ENCODE measurements at places on chromosomes 11 and 22.

- no peak for DNase-seq
Observed at GRCh38 chr11:112156956-112157766, 6.7 kb downstream of the IL18 start.

- no peak for DNase-seq
Observed at GRCh38 chr11:14310679-14311078, 48.3 kb downstream of the RRAS2 start.

GRCh38 chr11:34209809-34210208 lies 104.4 kb downstream of the NAT10 start:
- no peak for DNase-seq

GRCh38 chr11:123469089-123469488 lies 39.0 kb downstream of the GRAMD1B start:
- DNase-seq, result no peak

- no peak for DNase-seq
Observed at GRCh38 chr11:134407321-134407828, 4.7 kb downstream of the B3GAT1 start.

DNA sequence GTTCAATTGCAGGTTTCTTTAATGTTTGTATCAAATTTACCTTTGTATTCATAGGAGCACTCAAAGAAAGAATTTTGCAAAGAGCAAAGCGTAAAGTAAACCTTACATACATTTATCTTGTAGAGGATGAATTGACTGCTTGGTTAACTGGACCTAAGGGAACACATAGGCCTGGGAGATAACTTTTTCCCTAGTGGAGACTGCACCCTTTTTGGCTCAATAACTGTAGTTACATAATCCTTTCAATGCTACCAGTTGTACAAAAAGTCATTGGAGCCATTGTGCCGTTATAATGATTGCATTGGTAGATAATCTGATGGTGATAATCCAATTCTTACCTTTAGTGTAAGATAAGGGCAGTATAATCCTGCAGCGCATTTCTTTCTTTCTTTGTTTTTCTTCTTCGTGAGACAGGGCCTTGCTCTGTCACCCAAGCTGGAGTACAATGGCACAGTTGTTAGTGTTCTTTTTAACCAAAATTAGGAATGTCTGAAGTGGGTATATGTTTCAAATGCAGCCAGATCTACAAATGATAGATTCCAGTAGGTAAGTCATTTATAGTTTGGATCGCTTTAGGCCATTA lies 18.3 kb downstream of the ATG13 start:
- DNase-seq, result no peak

DNA sequence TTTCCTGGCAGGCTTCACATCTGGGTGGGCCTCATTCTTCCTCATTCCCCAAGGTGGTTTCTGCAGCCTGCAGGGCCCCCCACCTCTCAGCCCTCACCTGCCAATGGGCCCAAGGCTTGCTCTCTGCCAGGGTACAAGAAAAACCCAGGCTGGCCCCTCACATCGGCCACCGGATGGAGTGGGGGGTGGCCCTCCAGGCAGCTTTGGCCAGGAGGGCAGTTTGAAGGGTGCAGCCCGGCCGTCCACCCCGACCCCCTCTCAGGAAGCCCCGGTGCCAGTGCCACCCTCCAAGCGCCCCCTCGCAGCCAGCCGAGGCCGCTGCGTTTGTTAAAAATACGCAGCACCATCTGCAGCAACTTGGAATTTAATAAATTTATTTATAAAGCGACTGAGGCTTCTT lies 196.7 kb downstream of the CTTN start:
- no peak for DNase-seq

GRCh38 chr11:518463-519202 lies 11.6 kb upstream of the RNH1 start:
- peak; percentile 92 for DNase-seq

DNA sequence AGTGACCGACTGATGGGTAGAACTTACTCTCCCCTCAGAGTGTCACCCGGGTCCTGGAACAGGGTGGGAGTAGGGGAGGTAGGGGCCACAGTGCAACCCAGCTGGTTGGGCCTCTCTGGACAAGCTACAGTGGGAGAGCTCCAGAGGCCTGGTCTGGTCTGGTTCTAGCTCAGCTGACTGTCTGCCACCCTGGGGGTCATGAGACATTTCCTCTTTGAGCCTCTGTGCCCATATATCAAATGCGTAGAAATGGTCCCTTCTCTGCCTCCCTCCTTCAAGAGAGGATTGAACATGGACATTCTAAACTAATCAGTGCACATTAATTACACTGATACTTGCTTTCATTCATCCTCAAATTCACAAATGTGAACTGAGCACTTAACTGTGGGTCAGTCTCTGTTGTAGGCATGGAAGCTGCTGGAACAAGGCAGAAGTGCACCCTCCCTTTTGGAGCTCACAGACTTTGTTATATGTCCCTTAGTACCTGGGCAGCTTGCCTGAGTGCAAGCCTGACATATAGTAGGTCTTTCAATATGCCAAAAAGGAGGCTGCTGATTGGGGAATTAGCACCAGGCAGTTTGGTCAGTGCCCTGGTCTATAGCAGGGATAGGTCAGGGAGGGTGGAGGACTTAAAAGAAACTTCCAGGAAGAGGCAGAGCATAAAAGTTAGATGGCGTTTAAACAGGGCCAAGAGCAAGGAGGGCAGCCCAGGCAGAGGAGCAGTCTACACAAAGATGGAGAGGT lies 25.7 kb downstream of the ARHGEF17 start:
- DNase-seq, result no peak

DNA sequence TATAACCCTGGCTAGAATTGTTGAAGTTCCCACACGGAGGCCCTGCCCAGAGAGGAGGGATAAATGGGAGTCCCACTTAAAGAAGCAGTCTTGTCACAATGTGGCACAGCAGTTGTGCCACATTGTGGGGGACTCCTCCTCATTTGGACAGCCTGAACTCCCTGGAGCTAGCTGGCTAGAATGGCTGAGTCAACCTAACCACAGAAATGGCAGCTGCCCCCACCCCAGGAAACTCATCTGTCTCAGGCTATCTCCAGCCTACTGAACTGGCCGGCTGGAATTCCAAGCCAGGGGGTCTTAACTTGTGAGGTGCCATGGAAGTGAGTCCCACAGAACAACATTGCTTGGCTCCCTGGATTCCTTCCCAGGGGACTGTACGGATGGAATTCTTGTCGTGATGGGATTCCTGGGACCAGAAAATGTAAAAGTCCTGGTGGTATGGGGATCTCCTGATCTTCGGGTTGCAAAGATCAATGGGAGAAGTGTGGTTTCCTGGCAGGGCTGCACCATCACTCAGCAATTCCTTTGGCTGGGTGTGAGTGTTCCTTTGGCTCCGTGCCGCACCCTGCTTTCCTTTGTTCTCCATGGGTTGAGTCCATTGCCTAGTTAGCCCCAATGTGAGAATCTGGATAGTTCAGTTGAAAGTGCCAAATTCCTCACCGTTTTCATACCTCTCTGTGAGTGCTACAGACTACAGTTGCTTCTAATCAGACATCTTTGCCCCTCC lies 791.2 kb upstream of the FAT3 start:
- no peak for DNase-seq

GRCh38 chr11:12216671-12217374 lies 106.4 kb downstream of the MICAL2 start:
- no peak for DNase-seq

DNA sequence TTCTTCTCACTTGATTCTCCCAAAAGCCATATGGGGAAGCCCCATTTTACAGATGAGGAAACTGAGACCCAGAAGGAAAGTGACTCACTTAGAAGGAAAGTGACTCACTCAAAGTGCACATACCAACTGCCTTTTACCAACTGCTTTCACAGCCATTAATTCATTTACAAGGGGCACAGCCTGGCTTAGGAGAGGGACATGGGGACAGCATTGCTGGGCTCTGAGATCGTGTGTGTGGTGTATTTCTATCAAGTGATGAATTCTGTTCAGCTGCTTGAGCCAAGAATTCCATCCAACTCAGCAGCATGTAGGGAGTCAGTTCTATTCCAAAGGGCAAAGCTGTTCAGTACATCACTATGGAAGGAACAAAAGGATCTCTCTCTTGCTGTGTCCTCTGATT lies 23.5 kb upstream of the PAK1 start:
- no peak for DNase-seq

- DNase-seq, result no peak
Observed at GRCh38 chr11:89477175-89477574, 14.0 kb downstream of the NOX4 start.

DNA sequence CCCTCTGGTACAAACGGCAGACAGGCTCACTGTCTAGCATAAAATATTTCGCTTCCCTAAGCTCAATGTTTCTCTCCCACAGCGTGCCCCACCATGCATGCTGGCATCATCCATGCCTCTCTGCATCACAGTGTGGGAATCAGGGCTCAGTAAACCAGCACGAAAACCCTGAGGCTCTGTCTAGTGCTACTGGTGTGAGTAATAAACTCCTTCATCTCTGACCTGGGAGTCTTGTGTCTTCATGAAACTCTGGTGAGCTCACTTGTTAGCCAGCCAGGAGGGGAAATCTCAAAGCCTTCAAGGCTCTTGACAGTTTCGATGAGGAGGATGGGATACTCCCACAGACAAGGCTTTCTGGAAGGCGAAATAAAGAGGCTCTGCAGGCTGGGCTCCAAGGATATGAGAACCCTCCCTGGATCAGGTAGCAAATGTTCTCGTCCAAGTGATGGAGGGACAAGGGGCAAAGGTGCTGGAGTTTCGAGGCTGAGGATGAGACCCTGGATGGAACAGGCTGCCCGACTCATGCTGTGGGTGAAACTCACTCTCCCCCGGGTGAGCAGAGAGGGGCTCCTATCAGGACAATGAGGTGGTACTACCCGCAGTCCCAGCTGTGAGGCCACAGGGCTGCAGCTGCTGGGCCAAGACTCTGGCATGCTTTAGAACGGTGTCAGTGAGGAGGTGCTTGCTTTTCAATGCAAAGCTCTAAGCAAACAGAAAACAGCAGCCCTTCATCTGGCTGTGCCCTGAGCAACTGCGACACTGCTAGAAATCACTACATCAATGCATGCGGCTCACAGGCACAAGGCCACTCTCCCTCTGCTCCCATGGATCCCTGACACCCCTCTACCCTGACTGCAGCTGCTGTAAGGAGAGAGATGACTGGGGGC lies 69.3 kb downstream of the SHANK2 start:
- no peak for DNase-seq

DNA sequence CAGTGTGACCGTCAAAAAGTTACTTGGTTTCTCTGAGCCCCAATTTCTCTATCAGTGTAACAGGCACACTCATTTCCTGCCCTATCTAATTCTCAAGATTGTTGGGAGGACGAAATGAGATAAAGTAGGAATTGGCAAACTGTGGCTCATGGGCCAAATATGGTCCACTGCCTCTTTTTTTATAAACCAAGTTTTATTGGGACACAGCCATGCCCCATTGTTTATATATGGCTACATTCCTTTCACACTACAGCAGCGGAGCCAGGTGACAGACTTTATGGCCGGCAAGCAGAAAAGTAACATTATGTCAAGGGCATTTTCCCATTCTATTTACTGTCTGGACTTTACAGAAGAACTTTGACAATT lies 116.7 kb upstream of the TIMP3 start:
- no peak for DNase-seq

GRCh38 chr11:72446929-72447769 lies 12.8 kb upstream of the CLPB start:
- no peak for DNase-seq

DNA sequence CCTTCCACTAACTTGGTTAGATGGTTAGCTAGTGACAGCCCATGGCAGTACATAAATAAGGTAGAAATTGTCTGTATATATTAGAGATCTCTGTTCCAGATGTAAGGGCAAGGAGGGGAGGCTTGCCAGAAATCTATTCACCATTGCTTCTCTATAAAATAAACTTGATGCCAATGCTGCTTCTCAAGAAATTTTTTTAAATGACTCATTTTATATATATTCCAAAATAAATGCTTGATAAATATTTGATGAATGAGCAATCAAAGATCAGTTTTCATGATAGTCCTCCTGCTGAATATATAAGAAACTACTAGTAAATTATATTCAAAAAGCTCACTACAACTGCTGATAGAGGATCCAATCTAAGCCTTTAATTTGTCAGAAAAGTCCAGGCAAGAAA lies 710.6 kb upstream of the CCDC179 start:
- DNase-seq, result no peak

DNA sequence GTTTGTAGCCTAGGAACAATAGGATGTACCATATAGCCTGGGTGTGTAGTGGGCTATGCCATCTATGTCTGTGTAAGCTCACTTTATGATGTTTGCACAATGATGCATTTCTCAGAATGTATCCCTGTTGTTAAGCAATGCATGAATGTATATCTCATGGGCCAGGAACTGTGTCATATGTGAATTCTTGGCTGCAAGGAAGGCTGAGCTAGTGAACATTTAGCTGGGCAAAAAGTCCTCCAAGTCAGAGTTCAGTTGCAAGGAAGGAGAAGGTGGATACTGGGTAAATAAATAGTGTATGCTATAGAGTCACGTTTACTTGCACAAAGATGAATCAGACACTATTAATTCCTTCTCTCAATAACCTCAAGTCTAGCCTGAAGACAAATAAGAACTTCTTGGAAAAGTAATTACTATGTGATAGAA lies 136.1 kb downstream of the EHF start:
- no peak for DNase-seq

DNA sequence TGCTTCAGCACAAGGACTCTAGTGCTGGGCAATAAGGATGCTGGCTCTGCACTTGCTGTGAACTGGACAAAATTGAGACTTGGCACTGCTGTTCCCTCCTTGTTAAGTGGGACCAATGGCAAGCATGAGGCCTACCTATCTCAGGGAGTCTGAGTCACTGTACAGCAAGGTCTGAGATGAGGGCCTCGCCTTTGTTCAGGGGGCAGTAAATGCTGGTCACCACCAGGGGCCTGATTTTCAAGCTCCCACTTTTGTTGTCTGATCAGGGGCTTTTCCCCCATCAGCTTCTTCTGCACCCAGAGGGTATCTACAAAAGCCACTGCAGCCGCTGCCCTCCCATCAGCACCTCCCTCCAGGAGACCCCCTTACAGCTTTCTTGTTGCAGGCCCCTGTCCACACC lies 22.8 kb downstream of the DHCR7 start:
- no peak for DNase-seq

DNA sequence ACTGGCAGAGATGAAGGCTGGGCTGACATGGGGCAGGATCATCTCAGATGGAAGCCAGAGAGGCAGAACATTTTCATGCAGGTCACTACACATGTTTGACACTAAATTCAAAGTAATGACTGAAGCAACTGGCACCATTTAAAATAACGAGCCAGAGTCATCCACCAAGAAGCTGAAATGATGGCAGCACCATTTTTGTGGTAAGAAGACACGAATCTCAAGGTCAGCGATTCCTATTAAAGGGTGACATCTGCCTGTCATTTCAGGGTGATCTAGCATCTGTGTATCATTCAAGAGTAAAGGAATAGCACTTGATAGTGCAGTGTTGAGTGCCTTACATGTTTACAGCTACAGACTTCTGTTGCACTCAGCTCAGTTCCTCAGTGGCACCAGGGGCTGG lies 113.4 kb upstream of the C11orf87 start:
- no peak for DNase-seq

- DNase-seq, result no peak
Observed at GRCh38 chr11:115892016-115892415, 387.8 kb upstream of the CADM1 start.

GRCh38 chr11:86594746-86595145 lies 77.7 kb downstream of the ME3 start:
- no peak for DNase-seq

Data from GM12892 (cell line).